Stimulated activated CD8-positive, alpha-beta memory T cell treated with anti-CD3 and anti-CD28 coated beads, Interleukin-12 subunit alpha, Interleukin-12 subunit beta, amount 100 ng/mL, for 1 hour (primary cell): ENCODE measurements at places on chromosomes 11 and 22.

- no peak for DNase-seq
These were observed 109.2 kb downstream of the FAM76B start for GRCh38 chr11:95680169-95680929.

GRCh38 chr11:35764417-35764816 lies 101.8 kb downstream of the TRIM44 start:
- DNase-seq, result no peak

- DNase-seq, result no peak
These were observed 712.0 kb downstream of the TBC1D22A start for GRCh38 chr22:47474464-47474863.

DNA sequence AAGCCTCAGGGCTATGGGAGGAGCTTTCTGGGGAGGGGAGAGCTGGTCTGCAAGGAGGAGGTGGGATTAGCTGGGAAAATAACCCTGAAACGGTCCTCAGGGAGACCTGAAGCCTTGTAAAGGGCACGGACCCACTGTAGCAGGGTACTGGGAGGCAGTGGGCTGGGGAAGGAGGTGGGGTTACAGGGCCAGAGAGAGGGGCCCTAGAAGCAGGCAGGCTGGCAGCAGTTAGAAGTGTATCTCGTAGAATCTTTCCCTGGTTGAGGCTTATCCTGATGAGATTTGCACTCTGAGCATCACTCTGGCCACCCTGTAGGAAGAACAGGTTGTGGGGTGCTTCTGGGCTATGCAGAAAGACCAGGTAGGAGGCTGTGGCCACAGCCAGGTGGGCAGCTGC lies 29.6 kb downstream of the FBLN1 start:
- DNase-seq, result no peak

- DNase-seq, result no peak
These were observed 18.0 kb downstream of the HDHD5 start for GRCh38 chr22:17140826-17141766.

- no peak for DNase-seq
These were observed 2.1 kb upstream of the RAG2 start for GRCh38 chr11:36600180-36600579.

DNA sequence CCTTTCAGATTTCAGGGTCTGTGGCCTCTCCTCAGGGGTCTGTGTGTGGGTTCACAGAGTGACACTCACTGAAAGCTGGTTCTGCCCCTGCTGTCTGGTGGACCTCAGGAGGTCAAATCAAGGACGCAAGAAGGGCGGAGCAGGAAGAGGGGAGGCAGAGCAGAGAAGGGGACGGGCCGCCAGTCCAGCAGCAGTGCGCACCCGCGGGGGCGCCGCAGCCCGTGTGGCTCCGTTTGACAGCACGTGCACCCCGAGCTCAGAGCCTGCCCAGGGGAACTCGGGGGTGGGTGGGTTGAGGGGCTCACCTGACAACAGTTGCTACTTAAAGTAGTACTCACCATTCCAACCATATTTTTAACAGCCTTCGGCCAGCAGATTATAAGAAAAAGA lies 71.4 kb upstream of the PITPNB start:
- DNase-seq, result no peak

GRCh38 chr22:47174096-47174495 lies 411.6 kb downstream of the TBC1D22A start:
- DNase-seq, result no peak

DNA sequence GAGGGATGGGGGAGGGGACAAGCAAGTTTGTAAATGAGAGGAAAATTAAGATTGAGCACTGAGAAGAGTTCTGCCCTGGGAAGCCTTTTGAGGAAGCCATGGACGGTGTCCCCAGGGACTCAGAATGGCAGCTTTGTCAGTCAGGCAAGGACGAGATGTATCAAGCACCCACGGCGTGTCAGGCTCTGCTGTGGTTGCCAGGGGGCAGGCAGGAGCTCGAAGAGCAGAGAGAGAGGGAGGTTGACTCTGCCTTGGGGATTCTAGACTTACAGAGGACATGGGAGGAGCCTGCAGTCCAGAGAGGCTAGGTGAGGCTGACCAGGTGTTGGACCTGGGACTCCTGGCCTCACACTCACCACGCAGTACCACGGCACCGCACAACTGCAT lies 29.1 kb upstream of the SYT7 start:
- no peak for DNase-seq

- no peak for DNase-seq
These were observed 27.7 kb upstream of the TP53I11 start for GRCh38 chr11:44978274-44978960.

DNA sequence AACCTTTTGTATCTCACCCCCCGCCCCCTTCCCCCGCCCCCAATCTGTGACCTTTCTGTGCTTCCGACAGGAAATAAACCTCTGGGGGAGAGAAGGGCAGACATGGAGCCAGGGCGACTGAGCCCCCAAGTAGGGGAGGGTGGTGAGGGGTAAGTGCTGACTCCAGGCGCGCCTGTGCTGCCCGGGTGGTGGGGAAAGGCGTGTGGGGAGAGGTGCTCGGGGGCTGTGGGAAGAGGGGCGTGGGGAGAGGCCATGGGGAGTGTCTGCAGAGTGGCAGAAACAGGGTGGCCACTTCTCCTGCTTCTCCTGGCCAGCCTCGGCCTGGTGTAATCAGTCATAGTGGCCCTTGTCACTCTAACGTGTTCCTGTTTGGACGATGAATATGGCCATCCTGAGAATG lies 8.0 kb downstream of the SLC16A8 start:
- no peak for DNase-seq

GRCh38 chr11:5369789-5370188 lies 13.8 kb upstream of the OR51M1 start:
- DNase-seq, result no peak

DNA sequence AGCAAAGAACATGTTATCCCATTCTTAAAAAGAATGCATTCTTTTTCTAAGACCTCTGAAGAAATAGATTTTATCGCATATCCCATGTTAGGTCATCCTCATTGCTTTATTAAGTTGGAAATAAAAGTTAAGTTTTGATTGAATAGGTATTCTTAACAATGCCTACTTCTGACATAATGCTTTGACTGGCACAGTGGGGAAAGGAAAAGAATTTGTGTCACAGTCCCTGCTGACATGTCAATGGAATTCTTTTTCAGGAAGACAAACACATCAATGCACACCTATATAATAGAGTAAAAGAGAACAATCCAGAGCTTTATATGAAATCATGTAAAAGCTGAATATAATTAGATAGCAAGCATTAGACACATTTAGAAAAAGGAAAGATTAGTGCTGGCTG lies 105.7 kb downstream of the DBX1 start:
- no peak for DNase-seq

GRCh38 chr11:28384418-28384817 lies 276.2 kb downstream of the METTL15 start:
- DNase-seq, result no peak

GRCh38 chr11:117045196-117045595 lies 53.0 kb downstream of the SIK3 start:
- DNase-seq, result no peak

- no peak for DNase-seq
These were observed 12.6 kb downstream of the KCNQ1OT1 start for GRCh38 chr11:2687223-2687530.

- DNase-seq, result no peak
These were observed 2.8 kb upstream of the DBX1 start for GRCh38 chr11:20162824-20163782.

DNA sequence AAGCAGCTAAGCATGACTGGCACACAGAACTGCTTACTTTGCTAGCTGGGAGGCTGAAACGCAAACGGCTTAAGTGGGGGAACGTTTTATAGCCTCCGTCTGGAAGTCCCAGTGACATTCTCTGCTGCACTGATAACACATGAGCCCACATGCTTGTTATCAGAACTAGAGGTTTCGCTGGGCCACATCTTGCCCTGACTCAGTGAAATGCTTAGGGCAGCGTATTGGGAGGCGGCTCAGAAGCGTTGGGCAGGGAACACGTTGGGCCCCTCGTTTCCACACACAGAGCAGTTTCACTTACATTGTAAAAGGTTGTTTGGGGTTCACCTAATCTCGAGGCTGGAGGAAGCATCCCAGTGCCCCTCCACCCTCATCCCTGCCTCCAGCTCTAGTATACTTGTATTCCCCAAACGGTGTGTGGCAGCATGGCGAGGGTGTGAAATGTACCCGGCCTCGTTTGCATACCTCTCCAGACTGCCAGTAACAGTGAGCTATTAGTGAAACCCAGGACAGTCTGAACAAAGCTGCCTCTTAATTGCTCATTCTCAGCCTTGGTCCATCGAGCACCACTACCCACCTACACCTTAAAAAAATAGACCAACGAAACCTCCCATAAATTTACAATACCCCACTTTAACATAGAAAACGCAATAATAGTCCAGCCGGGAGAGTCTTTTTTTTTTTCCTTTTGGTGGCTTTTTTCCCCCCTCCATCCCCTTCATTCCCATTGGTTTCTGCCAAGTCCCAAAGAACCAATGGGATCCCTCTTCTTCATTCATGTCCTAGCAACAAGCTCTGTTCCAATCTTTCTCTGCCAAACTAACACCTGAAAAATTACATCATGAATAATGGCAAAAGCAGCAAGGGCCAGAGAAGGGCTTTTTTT lies 218.8 kb upstream of the SORL1-AS1 start:
- no peak for DNase-seq

DNA sequence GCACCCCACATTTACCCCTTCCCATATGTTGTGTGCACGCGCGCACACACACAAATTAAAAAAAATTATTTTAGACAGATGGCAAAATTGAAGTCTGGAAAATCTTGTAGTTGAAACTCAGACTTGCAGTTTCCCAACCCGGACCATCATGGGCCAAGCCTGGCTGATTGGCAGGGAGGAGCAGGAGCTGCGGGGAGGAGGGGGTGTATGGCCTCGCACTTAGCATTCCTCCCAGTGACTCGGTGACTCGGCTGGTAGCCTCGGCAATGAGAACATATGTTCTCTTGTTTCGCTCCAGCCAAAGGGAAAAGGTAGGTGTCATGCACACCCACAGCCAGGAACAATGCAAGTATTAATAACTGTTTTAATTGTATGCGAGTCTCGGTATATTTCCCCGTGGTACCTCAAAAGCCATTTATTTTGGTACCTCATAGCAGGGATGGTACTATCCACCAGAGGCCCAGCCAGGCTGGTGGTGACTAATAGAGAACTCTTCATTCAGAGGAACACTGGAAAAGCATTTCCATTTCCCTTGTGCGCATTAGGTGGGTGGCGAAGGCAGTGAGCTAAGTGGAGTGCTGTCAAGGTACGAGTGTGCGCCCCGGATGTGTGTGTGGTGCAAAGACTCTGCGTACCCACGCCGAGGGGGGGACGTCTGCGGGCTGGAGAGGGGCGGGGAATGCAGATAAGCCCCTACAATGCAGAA lies 92.5 kb downstream of the DSCAML1 start:
- DNase-seq, result no peak

- DNase-seq, result no peak
These were observed 152.7 kb downstream of the ADAMTS15 start for GRCh38 chr11:130601141-130601540.

- no peak for DNase-seq
These were observed 96.4 kb downstream of the CACNA1I start for GRCh38 chr22:39666926-39667325.

DNA sequence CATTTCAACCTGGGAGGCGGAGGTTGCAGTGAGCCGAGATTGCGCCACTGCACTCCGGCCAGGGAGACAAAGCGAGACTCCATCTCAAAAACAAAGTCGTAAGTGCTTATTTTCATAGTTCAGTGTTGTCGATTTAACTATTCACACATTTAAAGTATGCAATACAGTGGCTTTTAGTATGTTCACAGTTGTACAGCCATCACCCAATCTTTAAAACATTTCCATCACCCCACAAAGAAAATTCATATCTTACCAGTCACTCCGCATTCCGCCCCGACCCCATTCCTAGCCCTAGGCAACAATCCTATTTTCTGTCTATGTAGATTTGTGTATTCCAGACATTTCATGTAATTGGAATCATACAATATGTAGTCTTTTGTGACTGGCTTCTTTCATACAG lies 11.9 kb downstream of the IPO7 start:
- DNase-seq, result no peak

DNA sequence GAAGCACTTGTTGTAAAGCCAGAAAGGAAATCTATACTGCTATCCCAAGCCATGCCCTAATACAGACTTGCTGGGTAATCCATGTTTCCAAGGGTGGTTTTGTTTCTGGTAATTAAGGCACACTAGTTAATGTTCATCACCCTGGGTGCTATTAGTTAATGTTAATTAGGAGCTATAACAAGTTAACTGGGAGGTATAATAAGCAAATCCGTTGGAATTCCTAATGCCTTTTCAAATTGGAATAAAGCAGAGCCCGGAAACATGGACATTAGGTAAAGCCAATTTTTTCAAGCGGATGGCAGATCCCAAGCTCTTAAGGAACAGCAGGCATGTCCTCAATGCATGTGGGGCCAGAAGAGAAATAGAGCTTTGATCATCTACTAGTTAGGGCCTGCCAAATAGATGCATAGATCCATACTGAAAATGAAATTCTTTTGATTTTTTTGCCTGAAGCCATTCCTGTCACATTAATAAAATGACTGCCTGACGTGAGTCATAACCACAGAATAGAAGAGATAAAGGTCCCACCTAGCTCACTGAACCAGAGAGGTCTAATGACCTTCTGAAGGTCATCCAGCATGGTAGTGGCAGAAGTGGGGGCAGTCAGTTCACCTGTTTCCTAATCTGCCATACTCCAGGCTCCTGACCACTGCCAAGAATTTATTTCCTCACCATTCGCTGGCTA lies 28.5 kb upstream of the CCDC34 start:
- DNase-seq, result no peak

GRCh38 chr11:4890279-4890678 lies 8.6 kb downstream of the OR51T1 start:
- no peak for DNase-seq

DNA sequence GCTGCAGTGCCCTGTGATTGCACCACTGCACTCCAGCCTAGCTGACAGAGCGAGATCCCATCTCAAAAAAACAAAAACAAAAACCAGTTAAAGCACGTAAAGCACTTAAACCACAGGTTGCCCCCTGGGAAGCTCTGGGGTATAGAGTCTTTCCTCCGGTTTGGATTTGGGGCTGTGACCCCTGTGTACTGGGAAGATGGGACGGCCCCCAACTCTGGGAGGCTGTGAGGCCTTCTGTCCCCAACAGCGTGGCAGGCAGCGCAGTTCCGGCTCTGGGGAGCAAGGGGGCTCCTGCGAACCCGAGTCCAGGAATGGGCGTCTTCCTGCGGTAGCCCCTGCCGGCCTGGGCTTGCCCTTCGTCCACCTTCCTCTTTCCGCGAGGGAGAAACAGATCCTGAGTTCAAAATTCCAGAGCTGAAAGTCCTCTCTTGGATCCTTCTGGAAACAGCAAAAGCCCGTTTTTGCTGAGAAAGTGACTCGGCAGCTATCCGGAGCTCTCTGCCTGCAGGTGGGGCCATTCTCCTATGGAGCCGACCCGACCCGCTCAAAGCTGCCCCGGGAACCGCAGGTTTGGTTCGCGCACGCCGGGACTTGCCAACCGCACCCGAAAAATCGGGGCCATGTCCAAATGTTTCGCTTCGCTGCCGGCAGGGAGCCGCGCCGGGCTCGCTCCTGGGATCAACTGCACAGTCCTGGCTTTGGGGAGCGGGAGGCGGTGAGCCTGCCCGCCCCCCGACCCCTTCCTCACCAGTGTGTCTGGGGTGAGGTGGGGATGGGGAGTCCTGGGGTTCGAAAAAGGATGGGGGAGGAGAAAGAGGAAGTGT lies 36.3 kb upstream of the POLA2 start:
- DNase-seq, result peak; percentile 37

GRCh38 chr22:36358533-36359469 lies 29.0 kb downstream of the MYH9 start:
- DNase-seq, result no peak
